Stimulated activated CD4-positive, alpha-beta T cell treated with anti-CD3 and anti-CD28 coated beads, Interleukin-15, amount 100 ng/mL, for 1 hour (primary cell): ENCODE measurements at places on chromosomes 16 and 17.
A peak's percentile ranks its signal among the peaks of the same experiment; 100 is the strongest.

DNA sequence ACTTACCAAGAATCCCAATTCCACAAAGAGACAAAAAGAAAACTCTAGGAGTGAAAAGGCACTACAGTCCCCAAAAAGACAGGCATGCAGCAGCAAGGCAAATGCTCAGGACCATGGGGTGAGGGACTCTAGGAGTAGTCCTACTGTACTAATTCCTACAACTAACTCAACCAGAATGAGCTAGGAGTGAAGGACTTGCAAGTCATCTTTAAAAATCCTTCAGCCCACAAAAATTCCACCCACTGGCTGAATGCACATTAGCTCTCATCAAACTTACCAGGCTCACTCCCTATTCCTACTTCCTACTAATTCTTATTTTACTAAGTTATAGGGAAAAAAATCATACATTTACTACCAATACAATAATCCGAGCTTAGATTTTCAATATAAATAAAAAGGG lies 141.7 kb upstream of the C17orf78 start:
- DNase-seq = no peak

DNA sequence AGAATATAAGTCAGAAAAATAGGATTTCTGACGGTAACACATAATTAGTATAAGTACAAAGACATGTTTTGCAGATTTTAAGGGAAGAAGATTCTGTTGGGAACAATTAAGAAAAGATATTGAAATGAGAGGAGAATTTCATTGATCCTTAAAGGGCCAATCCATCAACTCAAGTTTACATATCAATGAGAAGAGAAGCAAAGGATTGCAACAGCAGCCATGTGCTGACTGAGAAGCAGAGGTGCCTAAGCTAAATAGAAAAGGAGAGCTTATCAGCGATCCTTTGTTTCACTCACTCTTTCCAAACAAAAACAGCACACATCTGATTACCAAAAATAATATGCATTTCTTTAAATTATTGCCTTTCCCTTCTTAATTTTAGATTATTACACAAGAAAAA lies 94.6 kb downstream of the ITFG1 start:
- no peak for DNase-seq

GRCh38 chr16:82886146-82886545 lies 259.4 kb downstream of the CDH13 start:
- DNase-seq = no peak

GRCh38 chr17:3558603-3559269 lies 1.1 kb upstream of the TRPV3 start:
- DNase-seq = peak; percentile 25

DNA sequence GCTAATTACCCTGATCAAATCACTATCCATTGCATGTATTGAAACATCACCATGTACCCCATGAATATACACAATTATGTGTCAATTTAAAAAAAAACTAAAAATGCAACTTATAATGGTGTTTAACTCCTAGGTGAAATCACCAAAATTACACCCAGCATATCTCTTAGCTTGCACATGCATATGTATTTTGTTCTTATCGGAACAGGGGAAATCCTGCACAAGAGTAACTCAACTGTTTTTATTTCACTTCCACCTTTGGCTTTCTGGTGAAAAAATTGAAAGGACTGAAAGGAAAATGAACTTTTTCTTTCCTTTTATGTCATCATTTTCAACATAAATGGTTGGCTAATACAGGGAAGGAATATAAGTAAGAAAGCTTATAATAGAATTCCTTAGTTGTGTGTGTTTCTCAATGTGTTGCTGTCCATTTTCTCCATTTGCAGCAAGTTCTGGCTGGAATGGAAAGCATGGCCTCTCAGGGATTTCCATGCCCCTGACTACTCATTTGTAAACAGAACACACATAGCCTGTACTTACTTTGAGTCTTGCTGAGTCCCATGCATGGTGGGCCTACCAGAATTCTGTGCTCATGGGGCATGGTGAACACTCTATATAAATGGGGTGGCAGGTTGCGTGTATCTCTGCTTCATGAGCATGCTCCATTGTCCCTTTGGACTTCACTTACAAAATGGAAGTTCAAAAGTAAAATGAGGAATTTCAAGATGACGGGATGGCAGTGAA lies 462.0 kb downstream of the HS3ST3B1 start:
- no peak for DNase-seq

DNA sequence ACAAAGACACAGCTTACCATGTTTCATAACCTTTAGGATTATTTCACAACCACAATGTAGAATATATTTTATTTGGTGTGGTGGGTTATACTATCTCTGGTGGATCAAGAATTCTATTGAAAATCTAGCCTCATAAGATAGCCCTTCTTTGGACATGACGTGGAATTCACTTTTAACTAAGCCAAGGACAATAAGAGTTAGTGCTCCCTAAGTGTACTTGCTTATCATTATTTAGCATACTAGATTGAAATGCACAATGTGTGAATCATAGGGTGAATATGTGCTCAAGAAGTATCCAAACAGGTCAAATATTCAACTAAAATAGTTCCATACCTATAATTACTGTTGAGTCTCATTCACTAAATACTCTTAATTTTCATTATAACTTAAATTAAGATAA lies 1179.5 kb upstream of the GOT2 start:
- DNase-seq = no peak

- DNase-seq = no peak
Measured at GRCh38 chr17:78965491-78965924, 14.2 kb downstream of the LGALS3BP start.

- no peak for DNase-seq
Measured at GRCh38 chr17:9677411-9677810, 32.1 kb downstream of the USP43 start.

GRCh38 chr17:47717979-47718621 lies 14.9 kb upstream of the TBX21 start:
- no peak for DNase-seq
